ENCODE measurements at places on chromosomes 7 and 10. TPM values are rescaled to one million over a fixed set of nuclear protein-coding genes. Genes with fewer than 3 reads are reported as not detected.

Gene RTKN2
- 1.9 TPM for total RNA-seq

Gene NYAP1
- 0.08 TPM for total RNA-seq

Gene GPR146
- 1.8 TPM for total RNA-seq

Gene PLCE1
- 4.4 TPM for total RNA-seq

Gene SEMA4G
- 2.4 TPM for total RNA-seq

Gene TMEM140
- total RNA-seq, result 2.9 TPM

Gene UBE2D4
- total RNA-seq, result 10.5 TPM

Gene GRM3
- total RNA-seq, result 0.11 TPM

Gene SVIL
- total RNA-seq, result 27.0 TPM

Gene LIPN
- not detected for total RNA-seq

Gene SLC13A4
- not detected for total RNA-seq

Gene LLCFC1
- total RNA-seq, result not detected

Gene TEX47
- total RNA-seq, result not detected

Gene GSDME
- 20.0 TPM for total RNA-seq

Gene OR2AE1
- not detected for total RNA-seq

Gene ACTL6B
- total RNA-seq, result not detected

Gene TSPAN15
- total RNA-seq, result 1.2 TPM

Gene DGKB
- 0.32 TPM for total RNA-seq

Gene ADIRF
- 0.64 TPM for total RNA-seq

Gene PTER
- total RNA-seq, result 10.0 TPM

Gene FAM13C
- 0.16 TPM for total RNA-seq

Gene SEMA3E
- 0.61 TPM for total RNA-seq

Gene MUC3A
- not detected for total RNA-seq

Gene SPDYE2B
- not detected for total RNA-seq

Gene SEMA3D
- 3.9 TPM for total RNA-seq

Gene UPK3BL2
- total RNA-seq, result 24.7 TPM

Gene PON1
- total RNA-seq, result not detected

Gene TDRD1
- not detected for total RNA-seq

Gene YKT6
- total RNA-seq, result 112 TPM

Gene RARRES2
- total RNA-seq, result not detected

Gene MARVELD1
- 34.7 TPM for total RNA-seq

Gene HOGA1
- total RNA-seq, result 1.9 TPM
